Adrenal gland (tissue), 19 donors: ENCODE measurements at places on chromosomes 7 and 10. TPM values are rescaled to one million over a fixed set of nuclear protein-coding genes. Genes with fewer than 3 reads are reported as not detected.

DNA sequence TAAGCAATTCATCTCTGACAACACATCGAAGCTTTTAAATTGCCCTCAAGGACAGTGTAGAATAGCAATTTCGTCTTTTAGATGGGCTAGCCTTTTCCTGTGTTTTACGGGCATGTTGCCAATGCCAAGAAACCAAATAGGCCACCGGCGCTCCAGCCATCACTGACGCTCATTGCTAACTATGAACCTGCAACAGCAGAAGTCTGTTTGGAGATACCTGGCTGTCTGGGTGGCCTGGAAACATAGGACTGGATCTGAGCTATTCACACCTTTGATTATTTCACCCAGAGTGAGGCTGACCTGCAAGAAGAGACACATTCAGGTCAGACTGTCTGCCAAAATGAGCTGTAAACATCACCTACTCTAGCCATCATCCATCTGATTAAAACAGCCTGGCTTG lies 12.0 kb downstream of the KPNA7 start:
- no peak overlapping the region for H3K4me3 ChIP-seq
- H3K27me3 ChIP-seq, result no peaks in the 10 kb centered on the region
- no peak overlapping the region for H3K27ac ChIP-seq
- DNase-seq, result no peak
- H3K4me1 ChIP-seq, result no peaks in the 10 kb centered on the region
- no peaks in the 10 kb centered on the region for H3K36me3 ChIP-seq

DNA sequence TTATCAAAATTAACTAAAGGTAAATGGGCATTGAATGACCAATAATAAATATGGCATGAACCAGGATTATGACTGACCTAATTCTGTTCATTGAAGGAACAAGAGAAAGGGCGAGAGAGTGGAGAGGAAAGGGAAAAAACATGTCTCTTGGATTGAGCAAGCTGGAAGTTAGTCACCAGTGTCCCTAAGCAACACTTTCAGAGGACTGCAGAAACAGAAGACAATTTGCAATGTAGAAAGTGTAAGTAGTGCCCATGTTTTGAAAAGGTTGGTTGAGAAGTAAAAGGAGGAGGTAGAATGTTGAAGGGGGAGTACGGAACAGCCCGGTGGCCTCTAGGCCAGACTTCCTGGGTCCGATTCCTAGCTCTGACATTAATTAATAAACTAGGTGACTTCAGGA lies 94.6 kb downstream of the FAS start:
- H3K27ac ChIP-seq, result no peak overlapping the region

GRCh38 chr10:7168414-7168813 lies 242.4 kb downstream of the SFMBT2 start:
- H3K36me3 ChIP-seq, result no peaks in the 10 kb centered on the region
- no peak for DNase-seq
- no peak overlapping the region for H3K27ac ChIP-seq
- H3K4me1 ChIP-seq, result no peaks in the 10 kb centered on the region
- no peaks in the 10 kb centered on the region for H3K27me3 ChIP-seq

DNA sequence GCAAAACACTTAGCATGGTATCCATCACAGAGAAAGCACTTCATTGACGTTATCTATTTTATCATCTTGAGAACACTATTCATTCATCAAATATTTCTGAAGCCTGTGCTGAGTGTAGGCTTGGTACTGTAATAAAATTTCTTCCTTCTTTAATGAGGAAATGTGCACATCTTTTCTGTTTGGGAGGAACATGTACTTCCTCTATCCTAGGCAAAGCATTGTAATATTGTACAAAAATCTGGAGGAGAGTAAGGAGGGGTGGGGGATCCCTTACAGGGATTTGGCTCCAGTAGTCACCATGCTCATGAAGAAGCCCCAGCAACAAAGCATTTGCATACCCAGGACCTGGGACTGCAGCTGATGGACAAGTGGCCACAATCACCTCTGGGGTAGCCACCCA lies 39.9 kb upstream of the SORCS3 start:
- H3K4me1 ChIP-seq, result no peaks in the 10 kb centered on the region
- no peak overlapping the region for H3K4me3 ChIP-seq
- no peaks in the 10 kb centered on the region for H3K36me3 ChIP-seq
- H3K27me3 ChIP-seq, result no peaks in the 10 kb centered on the region

- H3K4me3 ChIP-seq, result no peak overlapping the region
- H3K36me3 ChIP-seq, result no peaks in the 10 kb centered on the region
- no peak overlapping the region for H3K27ac ChIP-seq
- DNase-seq, result no peak
Measured at GRCh38 chr10:133456041-133456951, 2.6 kb downstream of the SCART1 start.

- peak; percentile 64 for DNase-seq
- peak within 1 kb of the TSS; percentile 28 for H3K27ac ChIP-seq
- H3K4me3 ChIP-seq, result peak within 1 kb of the TSS; percentile 34
- H3K4me1 ChIP-seq, result peaks cover 5% of the 10 kb centered on the region
Measured at GRCh38 chr7:111090846-111091245, at the start of gene LRRN3. LRRN3 (plus strand) TSS chr7:111091127; CDS start chr7:111122773, 31,646 bp downstream.

DNA sequence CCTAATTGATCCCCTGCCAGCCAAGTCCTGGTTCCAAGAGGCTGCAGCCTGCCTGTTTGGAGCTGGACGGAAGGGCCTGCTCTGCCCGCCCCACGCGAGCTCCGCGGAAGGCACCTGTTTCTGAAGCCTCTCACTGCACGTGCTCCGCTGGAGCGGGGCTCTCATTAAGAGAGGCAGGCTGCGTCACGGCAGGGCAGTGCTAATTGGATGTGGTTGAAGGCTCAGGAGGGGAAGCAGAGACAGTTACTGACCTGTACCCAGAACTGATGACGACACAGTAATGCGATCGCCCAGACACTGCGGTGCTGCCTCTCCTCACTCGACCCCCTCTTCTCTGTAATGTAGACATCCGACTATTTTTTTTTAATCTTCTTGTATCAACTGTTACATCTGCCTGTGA lies 411.1 kb upstream of the MGMT start:
- no peaks in the 10 kb centered on the region for H3K36me3 ChIP-seq
- H3K4me1 ChIP-seq, result no peaks in the 10 kb centered on the region
- no peak overlapping the region for H3K27ac ChIP-seq
- no peak for DNase-seq

DNA sequence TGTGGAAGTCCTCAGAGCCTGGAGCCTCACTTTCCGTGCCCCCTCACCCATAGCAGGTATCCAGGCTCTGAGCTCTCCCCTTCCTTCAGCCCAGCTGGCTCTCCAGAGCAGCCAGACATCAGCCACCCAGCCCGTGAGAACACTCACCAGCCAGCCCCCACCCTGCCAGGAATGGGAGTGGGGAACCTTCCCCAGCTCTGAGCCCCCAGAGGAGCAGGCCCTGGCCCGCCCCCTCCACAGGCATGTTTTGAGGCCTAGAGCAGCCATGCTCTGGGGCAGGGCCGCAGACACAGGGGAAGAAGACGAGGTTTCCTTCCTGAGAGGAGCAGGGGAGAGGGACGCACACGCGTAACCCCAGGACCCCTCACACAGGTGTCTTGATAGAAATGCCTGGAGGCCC lies 70.0 kb upstream of the COL13A1 start:
- DNase-seq, result no peak
- no peaks in the 10 kb centered on the region for H3K36me3 ChIP-seq
- no peak overlapping the region for H3K4me3 ChIP-seq

GRCh38 chr10:20855398-20856038 lies 41.6 kb downstream of the NEBL start:
- H3K27ac ChIP-seq, result no peak overlapping the region
- H3K4me3 ChIP-seq, result no peak overlapping the region
- no peaks in the 10 kb centered on the region for H3K36me3 ChIP-seq
- H3K27me3 ChIP-seq, result no peaks in the 10 kb centered on the region
- DNase-seq, result no peak

DNA sequence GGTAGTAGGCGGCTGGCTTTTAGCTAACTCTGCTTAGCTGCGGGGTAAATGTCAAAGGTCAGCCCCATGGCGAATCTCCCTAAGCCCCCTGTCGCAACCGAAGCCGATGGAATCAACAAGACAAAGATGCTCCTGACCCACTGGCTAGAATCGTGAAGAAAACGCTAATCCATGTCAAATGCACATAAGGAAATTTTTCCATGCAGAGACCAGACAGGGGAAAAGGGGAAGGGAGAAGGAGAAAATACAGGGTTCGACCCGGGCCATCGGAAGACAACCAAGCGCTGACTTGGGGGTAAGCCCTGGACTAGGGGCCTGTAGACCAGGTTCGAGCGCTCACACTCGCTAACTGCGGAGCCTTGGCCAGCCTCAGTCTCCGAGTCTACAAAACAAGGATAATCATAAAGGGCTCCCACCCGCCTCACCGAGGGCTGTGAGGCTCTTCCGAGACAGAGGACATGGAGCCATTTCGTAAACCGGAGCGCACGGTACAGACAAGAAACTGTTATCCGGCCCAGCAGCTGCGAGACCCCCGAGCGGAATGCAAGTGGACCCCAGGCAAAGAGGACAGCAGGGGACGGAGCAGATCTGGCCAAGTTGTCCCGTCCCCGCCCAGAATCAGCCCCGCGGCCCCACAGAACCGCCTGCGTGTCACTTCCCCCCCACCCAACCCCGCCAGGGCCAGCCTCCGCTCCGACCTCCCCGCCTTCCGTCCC lies 507 bp downstream of the SAR1A start:
- peak overlapping the region; percentile 82 for H3K4me3 ChIP-seq
- H3K27me3 ChIP-seq, result no peaks in the 10 kb centered on the region
- H3K36me3 ChIP-seq, result no peaks in the 10 kb centered on the region
- H3K4me1 ChIP-seq, result peaks cover 47% of the 10 kb centered on the region
- DNase-seq, result no peak
- H3K27ac ChIP-seq, result peak overlapping the region; percentile 86

DNA sequence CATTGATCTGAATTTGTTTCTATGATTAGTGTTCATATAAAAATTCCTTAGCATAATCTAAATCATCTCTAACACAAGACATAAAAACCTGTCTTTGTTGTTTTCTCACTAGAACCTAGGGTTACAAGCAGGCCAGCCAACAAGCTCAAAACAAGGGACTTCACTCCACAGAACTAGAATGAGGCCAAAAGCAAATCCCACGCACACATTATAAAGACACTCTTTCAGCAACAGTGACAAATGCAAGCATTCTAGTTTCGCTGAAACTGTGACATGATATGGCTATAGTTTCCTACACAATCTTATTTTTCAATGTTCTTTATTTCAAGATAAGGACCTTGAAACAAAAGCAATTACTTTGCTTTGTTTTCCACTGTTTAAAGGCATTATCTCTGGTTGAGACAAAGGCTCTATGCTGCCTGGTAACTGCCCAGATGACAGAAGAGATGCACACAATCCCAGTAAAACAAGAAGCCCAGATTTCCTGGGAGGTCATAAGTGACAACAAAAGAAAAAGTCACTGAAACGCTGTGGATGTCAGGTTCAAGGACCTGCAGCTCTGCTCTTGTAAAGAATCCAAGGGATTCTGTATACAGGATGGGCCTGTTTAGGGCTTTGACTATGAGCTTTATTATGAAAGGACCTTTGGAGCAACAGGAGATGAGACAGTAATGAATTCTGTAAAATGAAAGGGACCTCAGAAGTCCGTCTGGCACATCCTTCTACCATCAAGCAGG lies 105.3 kb downstream of the SORCS1 start:
- no peak overlapping the region for H3K27ac ChIP-seq
- H3K36me3 ChIP-seq, result no peaks in the 10 kb centered on the region
- no peak overlapping the region for H3K4me3 ChIP-seq
- H3K4me1 ChIP-seq, result no peaks in the 10 kb centered on the region

GRCh38 chr10:123103944-123104343 lies 31.8 kb upstream of the HMX3 start:
- H3K27ac ChIP-seq, result no peak overlapping the region
- H3K27me3 ChIP-seq, result peaks cover 6% of the 10 kb centered on the region
- no peaks in the 10 kb centered on the region for H3K4me1 ChIP-seq
- no peak for DNase-seq
- no peak overlapping the region for H3K4me3 ChIP-seq

DNA sequence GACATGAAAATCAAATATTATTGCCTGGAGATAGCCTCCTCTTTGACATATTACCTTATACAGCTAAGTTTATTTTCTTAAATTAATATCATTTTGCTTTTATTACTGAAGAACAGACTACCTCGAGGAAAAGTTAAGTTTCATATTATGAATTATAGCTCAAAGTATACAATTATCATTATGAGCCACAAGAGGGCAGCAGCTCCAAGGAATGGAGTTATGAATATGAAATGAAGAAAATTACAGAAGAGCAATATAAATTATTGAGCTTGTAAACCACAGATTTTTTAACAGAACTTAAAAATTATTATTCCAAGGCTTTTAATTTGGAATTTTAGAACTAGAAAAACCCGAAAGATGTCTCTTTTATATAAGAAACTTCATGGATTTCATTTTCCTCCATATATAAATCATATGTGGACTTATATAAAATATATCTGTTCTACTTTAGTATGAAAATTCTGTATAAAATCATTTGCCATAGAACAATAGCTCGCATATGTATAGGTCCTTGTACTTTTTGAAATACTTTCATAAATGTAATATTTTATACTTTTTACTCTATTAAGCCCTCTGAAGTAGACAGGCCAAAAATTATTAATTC lies 40.1 kb downstream of the IQUB start:
- no peaks in the 10 kb centered on the region for H3K27me3 ChIP-seq
- H3K27ac ChIP-seq, result no peak overlapping the region
- peak; percentile 22 for DNase-seq
- peak overlapping the region; percentile 12 for H3K4me3 ChIP-seq
- no peaks in the 10 kb centered on the region for H3K4me1 ChIP-seq

- H3K4me1 ChIP-seq, result peaks cover 13% of the 10 kb centered on the region
- H3K4me3 ChIP-seq, result no peak overlapping the region
- H3K36me3 ChIP-seq, result no peaks in the 10 kb centered on the region
- DNase-seq, result no peak
- no peaks in the 10 kb centered on the region for H3K27me3 ChIP-seq
- no peak overlapping the region for H3K27ac ChIP-seq
Measured at GRCh38 chr7:110922906-110923305, 168.0 kb upstream of the LRRN3 start.

- H3K27me3 ChIP-seq, result no peaks in the 10 kb centered on the region
- H3K4me1 ChIP-seq, result no peaks in the 10 kb centered on the region
- H3K4me3 ChIP-seq, result no peak overlapping the region
- no peak overlapping the region for H3K27ac ChIP-seq
- DNase-seq, result no peak
- no peaks in the 10 kb centered on the region for H3K36me3 ChIP-seq
Measured at GRCh38 chr7:135770139-135770710, 21.6 kb upstream of the FAM180A start.

DNA sequence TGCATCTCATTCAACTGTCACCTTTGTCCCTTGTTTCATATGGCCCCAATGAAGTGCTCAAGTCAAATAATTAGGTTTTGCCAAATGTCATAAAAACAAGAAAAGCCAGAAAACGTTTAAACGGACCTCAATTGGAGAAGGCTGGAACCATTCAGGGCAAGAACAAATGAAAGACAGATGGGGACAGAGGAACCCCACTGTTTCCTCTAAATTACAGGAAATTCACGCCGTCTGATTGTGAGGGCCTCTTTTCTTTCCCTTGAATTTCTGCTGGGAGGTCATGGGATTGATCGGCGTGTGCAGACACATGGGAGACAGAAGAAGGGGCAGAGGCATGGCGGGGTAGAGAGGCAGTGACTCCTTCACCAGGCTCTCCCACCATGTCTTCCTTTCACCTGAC lies 656.4 kb downstream of the KCNMA1 start:
- H3K27me3 ChIP-seq, result no peaks in the 10 kb centered on the region
- no peak overlapping the region for H3K4me3 ChIP-seq
- no peaks in the 10 kb centered on the region for H3K4me1 ChIP-seq
- H3K27ac ChIP-seq, result no peak overlapping the region
- no peak for DNase-seq

The ZMYND11 gene
- polyA plus RNA-seq, result 26.3 TPM

The KCNMA1 gene
- 11.7 TPM for polyA plus RNA-seq

The IQUB gene
- polyA plus RNA-seq, result 0.54 TPM

The GBX1 gene
- not detected for polyA plus RNA-seq

The SEMA3C gene
- 2.6 TPM for polyA plus RNA-seq

The HMX3 gene
- not detected for polyA plus RNA-seq

The MDH2 gene
- polyA plus RNA-seq, result 60.3 TPM

The CYCS gene
- polyA plus RNA-seq, result 241 TPM

The SPDYE1 gene
- not detected for polyA plus RNA-seq

The PHTF2 gene
- 5.8 TPM for polyA plus RNA-seq

The ADRB1 gene
- polyA plus RNA-seq, result 0.54 TPM
